Left renal pelvis (tissue), 4 donors: ENCODE measurements at places on chromosomes 5 and 9. TPM values are rescaled to one million over a fixed set of nuclear protein-coding genes. Genes with fewer than 3 reads are reported as not detected.

The OR13D1 gene
- not detected for polyA plus RNA-seq

The RICTOR gene
- 18.1 TPM for polyA plus RNA-seq

The SPATA31E1 gene
- polyA plus RNA-seq: not detected

The ELOVL7 gene
- polyA plus RNA-seq: 17.4 TPM

DNA sequence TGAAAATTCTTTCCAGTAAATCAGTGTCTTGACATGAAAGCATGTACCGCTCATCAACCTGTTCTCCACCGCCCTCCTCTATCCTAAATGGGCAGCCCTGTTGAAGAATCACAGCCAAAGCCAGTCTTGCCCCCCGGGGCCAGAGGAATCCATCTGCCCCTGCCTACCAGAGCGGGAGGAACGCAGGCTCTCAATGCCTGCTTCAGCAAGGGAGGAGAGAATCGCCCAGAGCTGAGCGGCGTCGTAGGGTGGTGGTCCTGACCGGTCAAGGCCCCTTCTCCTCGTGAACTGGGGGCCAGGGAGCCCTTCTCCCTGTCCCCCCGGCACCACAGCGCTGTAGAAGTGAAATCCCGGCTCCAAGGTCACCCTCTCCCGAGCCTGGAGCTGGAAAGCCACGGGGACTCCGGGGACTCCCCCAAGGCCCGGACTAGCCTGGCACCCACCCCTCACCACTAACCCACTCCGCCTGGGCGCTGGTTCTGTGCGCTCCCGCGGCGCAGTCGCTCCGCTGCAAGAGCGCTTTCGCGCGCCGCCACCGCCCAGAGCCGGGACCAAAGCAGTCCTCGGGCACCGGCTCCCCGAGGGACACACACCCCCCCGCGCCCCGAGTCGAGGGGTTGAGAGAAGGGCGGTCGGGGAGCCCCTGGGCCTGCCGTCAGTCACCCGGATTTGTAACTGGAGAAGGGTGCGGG is 718 bp upstream of the TMEM215 start:
- no peak for DNase-seq

DNA sequence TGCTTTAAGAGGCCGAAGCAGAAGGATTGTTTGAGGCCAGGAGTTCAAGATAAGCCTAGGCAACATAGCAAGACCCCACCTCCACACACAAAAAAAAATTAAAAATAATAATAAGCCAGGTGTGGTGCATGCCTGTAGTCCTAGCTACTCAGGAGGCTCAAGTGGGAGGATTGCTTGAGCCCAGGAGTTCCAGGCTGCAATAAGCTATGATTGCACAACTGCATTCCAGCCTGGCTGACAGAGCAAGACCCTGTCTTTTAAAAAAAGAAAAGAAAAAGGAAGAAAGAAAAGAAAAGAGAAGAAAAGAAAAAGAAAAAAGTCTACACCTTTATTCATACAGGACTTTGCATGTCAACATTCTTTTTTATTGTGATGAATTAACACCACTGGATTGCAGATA is 2125.8 kb downstream of the MAT2B start:
- no peak for DNase-seq

DNA sequence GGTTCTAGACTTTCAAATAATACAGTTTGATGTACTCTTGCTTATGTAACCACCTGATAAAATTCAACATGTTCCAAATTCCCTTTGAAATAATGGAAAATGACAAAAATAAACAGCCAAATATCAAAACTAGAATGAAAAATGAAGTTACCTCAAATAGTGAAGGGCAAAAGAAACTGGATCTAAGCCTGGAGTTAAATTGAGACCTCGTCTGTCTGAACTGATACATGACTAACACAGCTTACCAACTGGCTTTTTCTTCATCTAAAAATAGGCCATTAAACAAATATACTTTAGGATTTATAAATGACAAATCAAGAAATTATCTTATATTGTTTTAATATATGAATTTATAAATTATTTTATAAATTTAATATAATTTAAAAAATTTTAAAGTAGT is 12.1 kb upstream of the CAAP1 start:
- DNase-seq: no peak

DNA sequence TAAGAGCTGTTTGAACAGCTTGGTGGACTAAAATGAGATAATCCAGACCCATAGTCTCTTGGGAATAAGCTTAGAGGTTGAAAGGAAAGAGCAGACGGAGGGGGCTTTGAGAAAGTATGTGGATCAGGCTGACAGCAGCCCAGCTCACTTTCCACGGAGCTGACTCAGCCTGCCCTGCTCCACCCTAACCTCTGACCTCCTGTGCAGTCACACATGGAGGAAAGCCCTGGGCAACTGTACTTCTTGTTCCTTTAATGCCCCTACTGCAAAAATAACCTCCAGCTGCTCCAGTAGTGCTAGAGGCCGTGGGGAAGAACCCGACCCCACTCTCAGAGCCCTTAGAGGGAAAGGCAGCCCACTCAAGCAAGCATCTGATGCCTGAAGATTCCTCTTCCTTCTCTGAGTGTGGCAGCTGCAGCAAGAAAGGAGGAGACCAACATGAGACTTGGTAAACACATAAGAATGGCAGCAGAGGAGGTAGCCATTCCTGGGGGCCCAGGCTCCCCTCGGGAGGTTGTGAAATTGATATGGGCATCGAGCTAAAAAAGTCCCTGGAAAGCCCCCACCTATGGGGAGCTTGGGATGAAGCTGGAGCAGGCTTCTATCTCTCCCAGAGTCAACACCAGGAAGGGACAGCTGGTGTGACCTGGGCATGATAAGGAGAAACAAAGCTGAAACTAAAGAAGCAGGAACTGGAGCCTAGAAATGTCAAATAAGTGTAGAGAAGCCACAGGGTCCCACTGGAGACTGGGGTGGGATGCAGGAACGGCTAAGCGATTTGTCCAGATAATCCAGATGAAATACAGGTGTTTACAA is 204.3 kb downstream of the PIK3R1 start:
- no peak for DNase-seq

GRCh38 chr9:126496181-126496576 is 117.5 kb upstream of the LMX1B start:
- DNase-seq: no peak

DNA sequence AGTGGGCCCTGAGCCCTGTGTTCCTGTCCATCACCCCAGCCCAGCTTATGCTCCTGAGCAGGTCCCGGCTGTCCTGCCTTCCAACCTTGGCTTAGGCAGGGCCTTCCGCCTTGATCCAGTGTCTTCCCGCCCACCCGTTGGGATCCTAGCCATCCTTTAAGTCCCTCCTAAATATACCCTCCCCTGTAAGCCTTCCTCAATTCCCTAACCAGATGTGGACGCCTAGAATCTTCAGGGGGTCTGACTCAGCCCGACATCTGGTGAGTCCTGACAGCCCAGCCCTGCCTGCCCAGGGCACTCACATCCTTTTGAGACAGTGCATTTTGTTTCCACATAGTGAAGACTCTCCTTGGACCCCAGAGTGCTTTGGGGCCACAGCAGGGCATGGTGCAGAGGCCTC is 23.7 kb downstream of the SLC6A7 start:
- DNase-seq: no peak

DNA sequence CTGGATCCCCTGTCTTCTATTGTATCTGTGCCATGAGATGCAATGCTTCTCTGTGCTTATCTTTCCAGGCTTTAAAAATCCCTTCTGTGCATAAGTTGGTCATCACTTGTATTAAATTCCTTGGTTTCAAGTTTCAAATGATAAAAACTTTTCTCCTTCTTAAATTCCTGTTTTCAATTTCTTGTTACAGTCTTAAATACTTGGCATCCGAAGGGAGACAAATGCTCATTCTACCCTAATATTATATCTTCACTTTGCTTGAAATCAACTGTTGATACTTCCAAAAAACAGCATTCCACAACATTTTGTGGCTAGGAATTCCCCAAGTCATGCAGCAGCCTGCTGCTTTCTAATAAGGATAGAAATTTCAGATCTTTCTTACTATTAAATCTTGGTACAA is 413.2 kb upstream of the ACTBL2 start:
- no peak for DNase-seq

- no peak for DNase-seq
These were observed 26.1 kb downstream of the HRH2 start for GRCh38 chr5:175683921-175684320.

DNA sequence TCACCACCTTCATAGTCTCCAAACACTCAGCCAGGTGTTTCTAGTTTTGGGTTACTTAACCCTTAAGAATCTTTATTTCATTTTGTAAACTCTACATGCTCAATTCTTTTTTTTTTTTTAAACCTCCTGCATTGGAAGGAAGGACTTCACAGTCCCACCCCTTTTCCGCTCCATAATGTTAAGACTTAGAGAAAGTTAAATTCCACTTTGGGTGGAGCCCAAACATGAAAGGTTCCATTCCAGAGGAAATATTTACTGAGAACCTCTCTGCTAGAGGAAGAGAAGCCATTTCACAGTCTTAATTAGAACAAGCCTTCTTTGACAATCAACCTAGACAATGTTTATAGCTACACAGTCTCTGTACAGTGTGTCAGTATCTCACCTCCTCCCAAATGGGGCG is 312.3 kb downstream of the MLLT3 start:
- DNase-seq: no peak

- peak; percentile 16 for DNase-seq
These were observed 1.6 kb downstream of the MED27 start for GRCh38 chr9:132077881-132078698.

GRCh38 chr9:108069991-108070390 is 580.4 kb upstream of the KLF4 start:
- no peak for DNase-seq

DNA sequence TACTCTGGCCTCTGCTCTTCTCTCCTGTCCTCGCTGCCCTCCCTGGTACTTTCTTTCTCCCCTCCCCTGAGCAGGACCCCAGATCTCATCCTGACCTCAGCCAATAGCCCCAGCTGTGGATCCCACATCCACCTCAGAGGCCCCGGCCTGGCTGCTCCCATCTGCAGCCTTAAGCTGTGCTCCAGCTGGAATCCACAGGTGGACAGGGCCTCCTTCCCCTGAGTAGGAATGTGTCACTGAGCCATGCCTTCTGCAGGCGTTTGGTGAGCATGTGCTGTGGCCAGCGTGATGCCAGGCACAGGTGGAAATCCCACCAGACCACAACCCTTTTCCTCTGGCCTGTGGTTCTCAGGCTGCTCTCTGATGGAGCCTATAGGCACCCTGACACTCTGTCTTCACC is 68.9 kb downstream of the C5orf15 start:
- DNase-seq: no peak

DNA sequence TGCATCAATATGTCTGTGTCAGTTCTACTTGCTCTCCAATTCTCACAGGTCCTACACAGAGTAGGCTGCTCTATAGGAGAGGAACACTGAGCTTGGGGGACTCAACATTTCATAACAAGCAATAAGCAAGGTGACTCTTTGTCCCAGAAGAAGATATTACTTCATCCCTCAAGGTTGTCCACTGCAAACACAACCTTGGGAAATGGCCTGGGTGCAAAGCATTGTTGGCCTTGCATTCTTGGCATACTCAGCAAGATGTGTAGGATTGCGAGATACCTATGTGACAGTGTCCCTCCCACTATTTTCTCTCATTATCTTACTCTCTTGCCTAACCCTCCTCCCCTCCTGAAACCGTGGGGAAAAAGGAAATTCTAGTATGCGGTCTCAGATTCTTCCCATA is 169.8 kb upstream of the FREM1 start:
- no peak for DNase-seq

- DNase-seq: no peak
These were observed 72.3 kb downstream of the NIPSNAP3B start for GRCh38 chr9:104836235-104836634.

- DNase-seq: no peak
These were observed 134.6 kb upstream of the CPEB4 start for GRCh38 chr5:173753307-173754168.

DNA sequence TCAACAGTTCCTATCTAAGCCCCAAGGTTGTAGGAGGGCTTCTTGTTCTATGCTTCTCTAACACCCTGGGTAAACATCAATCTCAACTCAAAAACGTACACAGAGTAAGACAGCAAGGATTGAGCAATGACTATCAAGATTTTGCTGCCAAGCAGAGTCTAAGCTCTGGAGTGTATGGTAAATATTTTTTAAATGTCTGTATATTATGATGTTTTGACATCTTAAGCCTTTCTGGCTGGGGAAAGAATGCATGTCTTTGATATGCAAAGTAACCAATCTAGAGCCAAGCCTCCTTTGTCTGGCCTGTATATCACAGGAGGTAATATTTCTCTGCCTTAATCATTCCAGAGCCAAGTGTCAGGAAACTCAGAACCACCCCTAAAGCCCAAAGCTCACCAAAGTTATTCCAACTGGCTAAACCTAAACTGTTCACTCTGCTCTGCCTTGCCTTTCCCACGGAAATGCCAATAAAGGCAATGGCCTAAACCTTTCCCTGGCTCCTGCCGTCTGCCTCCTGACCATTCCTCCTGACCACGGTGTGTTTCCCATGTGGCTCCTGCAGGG is 45.2 kb downstream of the YIPF5 start:
- no peak for DNase-seq

DNA sequence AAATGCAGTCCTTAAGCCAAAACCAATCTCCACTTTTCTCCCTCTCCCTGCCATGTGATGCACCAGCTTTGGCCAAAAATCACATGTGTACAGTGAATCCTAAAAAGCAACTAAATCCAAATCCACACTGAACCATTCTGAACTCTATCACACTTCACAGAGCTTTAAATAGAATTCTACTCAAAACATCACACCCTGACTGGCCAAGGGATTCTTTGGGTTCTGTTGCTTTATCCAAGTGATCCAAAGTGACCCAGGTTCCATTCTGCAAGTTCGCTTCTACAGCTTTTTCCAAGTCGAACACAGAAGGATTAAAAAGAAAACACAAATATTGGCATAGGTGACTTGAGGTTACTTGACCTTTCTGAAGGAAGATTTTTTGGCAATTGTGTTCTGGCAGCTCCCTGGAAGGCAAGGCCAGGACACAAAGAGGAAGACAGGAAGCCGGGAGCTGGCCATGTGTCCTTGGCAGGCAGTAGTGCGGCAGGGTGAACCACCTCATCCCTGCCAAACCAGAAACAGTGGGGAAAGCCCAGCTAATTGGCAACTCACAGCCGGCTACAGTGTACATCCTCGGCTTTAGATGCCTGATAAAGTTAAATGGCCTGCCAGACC is 115.0 kb downstream of the NFIB start:
- DNase-seq: no peak

- DNase-seq: no peak
These were observed 52.2 kb upstream of the TUT7 start for GRCh38 chr9:86406366-86406765.

DNA sequence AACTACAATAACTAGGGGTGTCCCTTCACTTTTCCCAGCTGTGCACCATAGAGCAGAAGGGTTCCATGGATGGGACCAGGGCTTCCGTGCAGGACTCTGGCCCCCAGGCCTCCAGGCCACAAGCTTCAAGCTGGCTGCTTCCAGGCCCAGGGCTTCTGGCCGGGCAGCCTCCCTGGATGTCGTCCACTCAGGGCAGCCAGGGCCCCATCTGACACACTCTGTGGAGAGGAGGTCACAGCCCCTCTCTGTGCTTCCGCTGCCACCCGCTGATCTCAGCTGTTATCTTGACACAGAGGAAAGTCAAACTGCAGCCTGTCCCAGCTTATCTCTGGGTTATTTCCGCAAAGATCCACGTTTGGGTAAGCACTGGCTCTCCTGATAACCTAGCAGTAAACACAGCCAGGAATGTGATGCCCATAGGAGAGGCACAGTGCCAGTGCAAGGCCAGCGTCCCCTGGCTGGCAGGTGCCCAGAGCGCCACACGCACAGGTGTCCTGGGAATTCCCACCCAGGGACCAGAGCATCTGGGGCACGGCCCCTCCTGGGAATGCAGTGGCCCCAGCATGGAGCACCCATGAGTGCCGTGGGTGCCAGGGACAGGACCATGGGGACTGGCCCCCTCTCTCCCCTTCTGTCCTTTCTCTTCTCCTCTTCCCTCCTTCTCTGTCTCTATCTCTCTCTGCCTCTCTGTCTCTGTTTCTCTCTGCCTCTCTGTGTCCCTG is 15.6 kb upstream of the SLC6A19 start:
- no peak for DNase-seq

- DNase-seq: peak; percentile 90
These were observed 738.6 kb upstream of the ZNF608 start for GRCh38 chr5:125484742-125485641.
